ENCODE measurements at places on chromosomes 5 and 9. TPM values are rescaled to one million over a fixed set of nuclear protein-coding genes. Genes with fewer than 3 reads are reported as not detected.

FOXD4L5 gene
- 0.05 TPM for polyA plus RNA-seq

NUTM2G gene
- polyA plus RNA-seq: not detected

CSF1R gene
- polyA plus RNA-seq: 1.2 TPM

ANKS6 gene
- 2.5 TPM for polyA plus RNA-seq

PTPRD gene
- 0.91 TPM for polyA plus RNA-seq

SYK gene
- polyA plus RNA-seq: 0.40 TPM

F12 gene
- polyA plus RNA-seq: 0.81 TPM

MRPS27 gene
- 71.5 TPM for polyA plus RNA-seq

Data from psoas muscle (tissue), 8 donors.